CD4-positive, alpha-beta T cell treated with Interleukin-4 for 4 hours (primary cell): ENCODE measurements at places on chromosomes 3 and 15.

GRCh38 chr3:182118066-182118465, 406.3 kb downstream of the SOX2 start:
- no peak for DNase-seq

DNA sequence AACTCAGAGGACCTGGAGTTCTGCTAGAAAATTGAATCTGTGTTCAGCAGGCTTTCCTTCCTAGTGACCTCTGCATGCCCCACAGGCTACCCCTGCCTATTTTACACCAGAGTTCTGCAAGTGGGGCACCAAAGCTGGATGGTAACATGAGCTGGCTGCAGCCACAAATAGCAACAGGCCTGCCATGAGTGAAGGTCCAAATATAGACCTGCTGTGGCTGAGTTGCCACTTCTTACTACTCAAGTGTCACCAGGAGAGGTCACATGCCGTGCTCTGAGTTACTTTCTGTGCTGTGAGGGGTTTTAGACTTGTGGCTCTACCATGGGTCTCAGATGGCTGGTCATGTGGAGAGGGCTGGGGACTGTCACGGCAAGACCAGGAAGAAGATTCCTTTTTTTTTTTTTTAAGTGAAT, at the start of gene FSD2:
Gene FSD2 (minus strand): TSS at position 76 of the 413 bp plus-strand sequence. CDS start 18,679 bp downstream, outside the sequence.
- DNase-seq: no peak

DNA sequence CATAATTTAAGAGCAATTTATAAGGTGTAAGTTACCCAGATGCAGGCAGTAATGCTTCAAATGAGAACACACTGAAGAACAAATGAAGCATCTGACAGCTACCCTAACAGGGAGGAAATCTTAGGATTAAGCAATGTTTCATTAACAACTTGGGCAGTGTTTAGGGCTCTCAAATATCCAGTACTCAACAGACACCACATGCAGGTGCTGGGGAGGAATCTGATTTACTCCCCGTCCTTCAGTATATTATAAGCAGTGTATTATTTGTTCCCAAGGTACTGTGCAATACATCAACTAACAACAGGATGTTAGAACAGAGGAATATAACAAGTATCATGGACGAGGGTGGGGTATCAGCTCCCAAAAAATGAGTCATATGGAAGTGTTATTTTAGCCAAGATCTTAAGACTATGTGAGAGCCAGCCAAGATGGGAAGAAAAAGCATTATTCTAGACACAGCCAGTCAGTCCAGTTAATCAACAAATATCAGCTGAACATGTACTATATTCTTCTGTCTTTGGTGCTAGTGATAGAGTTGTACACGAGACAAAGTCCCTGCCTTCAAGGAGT, 20.4 kb downstream of the BTBD1 start:
- no peak for DNase-seq

GRCh38 chr3:194460566-194460965, 26.2 kb downstream of the ATP13A3 start:
- no peak for DNase-seq

GRCh38 chr3:17742880-17743657, 638 bp upstream of the TBC1D5 start:
- no peak for DNase-seq

DNA sequence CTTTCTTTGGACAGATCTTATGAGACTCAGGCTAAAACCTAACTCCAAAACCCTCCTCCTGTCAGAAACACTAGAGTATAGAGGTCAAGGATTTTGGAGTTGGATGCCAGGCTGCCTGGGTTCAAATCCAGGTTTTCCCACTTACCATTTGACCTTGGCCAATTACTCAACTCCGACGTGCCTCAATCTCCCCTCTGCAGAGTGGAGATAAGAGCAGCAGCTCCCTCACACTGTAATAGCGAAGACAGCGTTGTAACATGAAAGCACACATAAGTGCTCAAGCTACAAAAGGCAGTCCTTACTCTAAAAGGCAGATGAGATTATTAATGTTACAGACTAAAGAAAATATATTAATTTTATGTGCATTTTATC, 90.1 kb downstream of the IGF2BP2 start:
- DNase-seq: no peak

- no peak for DNase-seq
Measured at GRCh38 chr3:101252307-101252706, 68.1 kb downstream of the IMPG2 start.

- no peak for DNase-seq
Measured at GRCh38 chr3:33004205-33004604, 52.8 kb downstream of the CCR4 start.

GRCh38 chr3:48030188-48030587, 14.0 kb upstream of the MAP4 start:
- no peak for DNase-seq

DNA sequence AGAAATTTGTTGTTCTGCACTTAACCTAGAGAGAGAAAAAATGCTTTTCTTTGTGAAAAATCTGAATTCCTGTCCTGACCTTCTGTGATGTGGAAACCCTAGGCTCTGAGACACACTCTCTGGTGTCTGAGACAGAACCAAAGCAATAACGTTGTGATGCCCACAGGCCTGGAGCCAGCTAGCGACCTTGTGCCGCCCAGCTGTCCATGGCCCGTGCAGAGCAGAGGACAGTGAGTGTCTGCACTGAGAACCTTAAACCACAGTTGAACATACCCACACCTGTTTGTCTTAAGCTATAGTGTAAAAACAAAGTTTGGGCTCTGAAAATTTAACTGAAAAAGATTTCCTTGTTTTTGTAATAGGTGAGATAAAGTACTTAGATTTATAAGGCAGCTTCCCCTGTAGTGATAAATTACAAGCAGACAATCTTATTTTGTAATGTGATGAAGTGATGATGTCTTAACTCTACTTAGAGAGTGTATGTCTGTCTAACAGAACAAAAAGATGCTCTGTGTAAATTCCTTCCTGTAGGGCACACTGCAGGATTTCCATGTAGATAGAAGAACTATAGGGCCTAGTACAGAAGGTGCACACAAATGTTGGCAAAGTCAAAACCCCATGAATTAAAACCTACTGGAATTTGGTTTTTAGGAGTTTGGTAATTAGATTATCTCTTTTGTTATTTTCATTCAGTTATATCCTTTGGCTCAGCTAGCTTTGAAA, 62.7 kb downstream of the SNRK start:
- no peak for DNase-seq

DNA sequence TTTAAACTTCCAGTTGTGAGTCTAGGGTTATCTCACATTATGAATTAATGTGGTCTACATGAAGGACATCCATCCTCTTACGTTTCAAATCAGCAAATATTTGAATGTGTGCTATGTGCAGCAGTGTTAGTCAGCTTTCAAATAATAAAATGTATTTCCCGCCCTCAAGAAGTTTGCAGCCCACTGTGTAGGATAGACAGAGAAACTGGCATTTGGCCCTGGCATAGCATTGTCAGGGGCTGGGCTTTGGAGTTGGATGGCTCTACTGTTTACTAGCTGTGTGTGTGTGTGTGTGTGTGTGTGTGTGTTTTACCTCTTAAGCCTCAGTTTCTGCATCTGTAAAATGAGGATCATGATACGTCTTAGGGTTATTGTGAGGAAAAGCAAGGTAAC, 400.5 kb upstream of the C2CD4B start:
- DNase-seq: no peak

DNA sequence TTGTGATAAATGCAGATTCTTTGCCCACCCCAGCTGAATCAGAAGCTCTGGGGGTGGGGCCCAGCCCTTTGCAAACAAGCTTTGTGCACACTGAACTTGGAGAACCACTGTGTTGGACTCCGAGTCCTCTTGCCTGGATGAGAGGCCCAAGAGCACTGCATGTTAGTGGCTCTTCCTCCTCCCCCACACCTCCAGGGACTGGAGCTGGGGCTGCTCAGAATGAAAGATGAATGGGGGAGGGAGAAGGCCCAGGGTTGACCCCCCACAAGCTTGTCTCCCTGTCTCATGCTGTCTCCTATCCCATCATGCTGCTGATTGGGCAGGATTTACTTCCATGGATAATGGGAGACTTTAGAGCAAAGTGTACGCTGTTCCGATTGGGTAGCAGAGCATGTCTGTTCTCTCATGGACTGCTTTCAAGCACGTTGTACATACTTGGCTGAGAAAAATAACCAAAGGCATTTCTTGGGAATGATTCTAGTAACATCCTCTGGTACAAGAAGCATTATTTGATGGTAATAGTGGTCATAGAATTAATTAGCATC, 99.6 kb downstream of the PGPEP1L start:
- no peak for DNase-seq

- peak; percentile 14 for DNase-seq
Measured at GRCh38 chr3:125057186-125057850, 1.5 kb upstream of the HEG1 start.

DNA sequence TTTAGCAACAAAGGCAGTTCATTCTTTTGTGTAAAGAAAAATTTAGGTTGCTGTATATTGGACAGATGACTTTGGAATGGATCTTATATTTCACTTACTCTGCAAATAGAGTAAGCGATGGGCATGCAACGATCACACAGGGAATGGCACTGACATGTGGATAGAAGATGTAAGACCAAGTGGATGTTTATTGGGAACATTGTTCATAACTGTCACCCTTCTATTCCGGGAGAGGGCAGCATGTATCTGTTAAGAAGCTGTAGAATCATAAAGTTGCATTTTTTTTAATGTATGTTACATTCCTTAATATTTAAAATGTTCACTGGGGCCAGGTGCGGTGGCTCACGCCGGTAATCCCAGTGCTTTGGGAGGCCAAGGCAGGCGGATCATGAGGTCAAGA, 41.2 kb downstream of the HPS3 start:
- DNase-seq: no peak

DNA sequence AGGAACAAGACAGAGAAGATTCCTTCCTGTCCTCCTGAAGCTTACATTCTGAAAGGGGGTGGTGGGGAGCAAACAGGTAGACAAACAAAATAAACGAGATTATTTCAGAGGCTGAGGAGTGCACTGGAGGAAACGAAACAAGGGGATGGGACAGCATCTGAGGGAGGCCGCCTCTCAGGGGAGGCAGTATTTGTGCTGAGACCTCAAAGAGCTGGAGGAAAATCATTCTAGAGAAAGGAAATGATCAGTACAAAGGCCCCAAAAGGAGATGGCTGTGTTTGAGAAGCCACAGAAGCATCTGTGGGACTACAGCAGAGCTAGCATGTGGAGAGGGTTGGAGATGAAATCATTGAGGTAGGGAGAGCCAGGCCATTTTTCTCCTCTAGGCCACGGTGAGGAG, 55.1 kb downstream of the DCLK3 start:
- no peak for DNase-seq

DNA sequence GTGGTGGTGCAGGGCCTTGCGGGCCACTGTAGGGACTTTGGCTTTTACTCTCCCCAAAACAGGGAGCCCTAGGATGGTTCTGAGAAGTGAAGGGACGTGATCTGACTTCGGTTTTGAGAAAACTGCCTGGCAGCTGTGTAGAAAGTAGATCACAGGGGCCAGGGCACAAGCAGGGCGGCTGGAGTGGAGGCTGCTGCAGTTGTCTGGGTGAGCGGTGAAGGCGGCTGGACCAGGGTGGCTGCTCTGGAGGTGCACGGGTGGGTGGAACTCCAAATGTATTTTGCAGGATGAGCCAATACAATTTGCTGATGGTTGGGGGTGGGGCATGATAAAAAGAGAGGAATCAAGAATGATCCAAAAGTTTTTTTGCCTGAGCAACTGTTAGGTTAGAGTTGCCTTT, 29.8 kb upstream of the TRH start:
- no peak for DNase-seq

DNA sequence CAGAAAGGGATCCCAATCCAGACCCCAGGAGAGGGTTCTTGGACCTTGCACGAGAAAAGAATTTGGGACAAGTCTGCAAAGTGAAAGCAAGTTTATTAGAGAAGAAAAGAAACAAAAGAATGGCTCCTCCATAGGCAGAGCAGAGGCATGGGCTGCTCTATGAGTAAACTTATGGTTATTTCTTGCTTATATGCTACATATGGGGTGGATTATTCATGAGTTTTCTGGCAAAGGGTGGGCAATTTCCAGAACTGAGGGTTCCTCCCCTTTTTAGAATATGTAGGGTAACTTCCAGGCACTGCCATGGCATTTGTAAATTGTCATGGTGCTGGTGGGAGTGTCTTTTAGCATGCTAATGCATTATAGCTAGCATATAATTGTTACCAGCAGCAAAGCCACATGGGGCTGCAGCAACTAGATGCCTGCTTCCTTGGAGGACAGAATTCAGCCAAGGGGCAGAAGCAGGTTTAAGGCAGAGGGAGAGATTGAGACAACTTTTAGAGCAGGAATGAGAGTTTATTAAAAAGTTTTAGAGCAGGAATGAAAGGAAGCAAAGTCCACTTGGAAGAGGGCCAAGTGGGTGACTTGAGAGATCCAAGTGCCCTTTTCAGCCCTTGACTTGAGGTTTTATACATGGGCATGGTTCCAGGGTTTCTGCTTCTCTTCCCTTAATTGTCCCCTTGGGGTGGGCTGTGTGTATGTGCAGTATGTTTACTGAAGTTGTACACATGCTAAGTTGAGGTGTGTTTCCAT, 41.3 kb downstream of the METTL6 start:
- DNase-seq: no peak

DNA sequence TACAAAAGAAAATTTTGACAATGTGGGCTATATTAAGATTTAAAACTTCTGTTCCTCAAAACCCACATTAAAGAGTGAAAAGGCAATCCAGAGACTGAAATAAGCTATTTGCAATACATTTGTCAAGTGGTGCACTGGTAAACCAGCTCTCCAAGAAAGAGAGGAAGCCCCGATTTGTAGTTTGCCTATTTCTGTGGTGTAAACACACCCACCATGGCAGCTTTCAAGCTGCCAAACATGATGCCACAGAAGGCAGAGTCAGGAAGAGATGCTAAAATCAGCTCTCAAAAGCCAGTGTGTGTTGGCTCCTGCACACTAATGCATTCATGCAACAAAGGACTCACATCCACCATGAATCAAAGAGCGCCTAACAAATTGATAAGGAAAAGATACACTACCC, 17.5 kb downstream of the RFTN1 start:
- DNase-seq: peak; percentile 14
